LHCN-M2 (cell line): ENCODE measurements at places on chromosomes 7 and 10. TPM values are rescaled to one million over a fixed set of nuclear protein-coding genes. Genes with fewer than 3 reads are reported as not detected.

Gene SLC26A5
- not detected in 2 replicates for total RNA-seq

DNA sequence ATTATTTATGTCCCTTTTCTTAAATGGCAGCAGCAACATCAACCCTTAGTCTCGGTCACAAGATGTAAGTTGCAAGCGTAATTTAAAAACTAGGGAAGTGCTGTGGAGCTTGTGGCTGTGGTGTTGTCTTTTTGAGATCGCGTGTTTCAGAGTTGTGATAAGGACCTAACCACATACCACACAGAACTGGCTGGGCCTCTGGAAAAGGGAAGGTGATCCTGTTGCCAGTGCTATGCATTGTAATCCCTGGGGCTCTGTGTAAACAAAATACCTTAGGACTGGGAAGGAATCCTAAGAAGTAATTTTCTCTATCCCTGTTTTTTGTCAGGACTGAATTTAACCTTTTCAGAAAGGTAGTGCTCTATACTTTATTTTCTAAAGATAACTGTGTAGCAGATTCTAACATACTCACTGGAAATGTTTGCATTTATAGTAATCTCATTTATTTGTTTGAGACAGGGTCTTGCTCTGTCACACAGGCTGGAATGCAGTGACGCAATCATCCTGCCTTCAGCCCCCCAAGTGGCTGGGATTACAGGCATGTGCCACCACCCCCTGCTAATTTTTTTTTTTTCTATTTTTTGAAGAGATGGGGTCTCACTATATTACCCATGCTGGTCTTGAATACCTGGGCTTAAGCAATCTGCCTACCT is 60.4 kb downstream of the INPP5F start:
- DNase-seq = peak; percentile 29

- peak; percentile 99 for DNase-seq
These were observed at the start of gene RRP12 for GRCh38 chr10:97400665-97401454. Gene RRP12 (minus strand): TSS chr10:97401340. CDS start chr10:97401231, 109 bp downstream.

DNA sequence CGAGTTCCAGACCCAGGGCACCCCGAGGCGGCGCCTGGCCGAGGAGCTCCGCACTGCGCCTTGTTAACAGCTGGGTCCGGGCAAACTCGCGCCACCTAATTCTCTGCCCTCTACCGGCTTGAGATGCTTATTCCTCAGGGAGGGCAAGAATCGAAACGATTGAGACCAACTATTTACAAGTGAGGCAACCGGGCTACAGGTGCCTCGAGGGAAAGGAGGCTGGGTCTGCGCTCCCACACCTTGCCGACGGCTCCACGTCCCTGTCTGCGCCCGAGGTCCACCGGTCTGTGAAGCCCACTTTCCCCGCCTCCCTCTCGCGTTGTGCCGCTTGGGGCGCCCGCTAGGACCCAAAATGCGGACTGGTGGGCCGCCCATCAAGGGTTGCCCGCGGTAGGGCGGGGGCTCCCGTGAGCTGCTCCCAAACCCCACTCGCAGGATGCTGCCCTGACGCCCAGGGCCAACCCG is 527 bp downstream of the AKR1B1 start:
- peak; percentile 70 for DNase-seq

GRCh38 chr10:76051007-76051936 is 619.8 kb downstream of the LRMDA start:
- no peak for DNase-seq

DNA sequence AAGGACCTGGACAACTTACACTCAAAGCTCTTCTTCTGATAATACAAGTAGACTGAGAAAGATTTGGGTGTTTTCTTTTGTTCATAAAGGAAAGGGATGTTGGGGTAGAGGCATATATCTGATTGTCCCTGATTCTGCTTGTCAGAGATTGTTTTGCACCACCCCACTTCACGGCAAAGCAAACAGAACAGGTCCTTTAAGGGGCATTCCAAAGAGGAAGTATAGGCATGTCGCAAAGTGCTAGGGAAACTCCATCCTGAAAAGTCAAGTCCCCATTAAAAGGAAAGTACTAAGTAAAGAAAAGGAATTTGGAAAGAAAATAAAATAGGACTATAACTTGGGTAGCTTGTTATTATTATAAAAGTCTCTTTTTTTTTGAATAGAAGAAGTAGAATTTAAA is 233.0 kb downstream of the DNAJB9 start:
- no peak for DNase-seq

DNA sequence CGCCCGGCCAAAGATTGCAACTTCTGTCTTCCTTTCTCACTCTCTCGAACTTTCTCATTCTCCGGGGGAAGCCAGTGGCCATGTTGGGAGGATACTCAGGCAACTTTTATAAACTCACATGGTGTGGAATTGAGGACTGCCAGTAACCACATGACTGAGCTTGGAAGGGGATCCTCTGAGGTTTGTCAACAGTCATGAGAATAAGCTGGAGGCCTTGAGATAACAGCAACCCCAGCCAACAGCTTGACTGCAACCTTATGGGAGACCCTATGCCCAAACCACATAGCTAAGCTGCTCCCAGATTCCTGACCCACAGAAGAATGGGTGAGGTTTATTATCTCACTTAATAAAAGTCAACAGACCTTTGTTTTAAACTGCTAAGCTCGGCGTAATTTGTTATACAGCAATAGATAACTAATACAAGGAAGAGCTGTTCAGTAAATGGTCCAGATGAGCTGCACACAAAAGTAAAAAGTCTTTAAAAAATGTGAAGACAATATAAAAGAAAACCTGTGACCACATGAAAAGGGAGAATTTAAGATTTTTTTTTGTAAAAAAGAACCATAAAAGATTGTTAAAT is 9.6 kb downstream of the SYPL1 start:
- DNase-seq = no peak

Gene METTL27
- total RNA-seq = 3.2 and 5.7 TPM in 2 replicates

Gene GNA12
- total RNA-seq = 15.1 and 20.6 TPM in 2 replicates
